ENCODE measurements at places on chromosomes 1 and 21.

- DNase-seq = no peak
Measured at GRCh38 chr1:97488530-97488929, 432.3 kb downstream of the DPYD start.

DNA sequence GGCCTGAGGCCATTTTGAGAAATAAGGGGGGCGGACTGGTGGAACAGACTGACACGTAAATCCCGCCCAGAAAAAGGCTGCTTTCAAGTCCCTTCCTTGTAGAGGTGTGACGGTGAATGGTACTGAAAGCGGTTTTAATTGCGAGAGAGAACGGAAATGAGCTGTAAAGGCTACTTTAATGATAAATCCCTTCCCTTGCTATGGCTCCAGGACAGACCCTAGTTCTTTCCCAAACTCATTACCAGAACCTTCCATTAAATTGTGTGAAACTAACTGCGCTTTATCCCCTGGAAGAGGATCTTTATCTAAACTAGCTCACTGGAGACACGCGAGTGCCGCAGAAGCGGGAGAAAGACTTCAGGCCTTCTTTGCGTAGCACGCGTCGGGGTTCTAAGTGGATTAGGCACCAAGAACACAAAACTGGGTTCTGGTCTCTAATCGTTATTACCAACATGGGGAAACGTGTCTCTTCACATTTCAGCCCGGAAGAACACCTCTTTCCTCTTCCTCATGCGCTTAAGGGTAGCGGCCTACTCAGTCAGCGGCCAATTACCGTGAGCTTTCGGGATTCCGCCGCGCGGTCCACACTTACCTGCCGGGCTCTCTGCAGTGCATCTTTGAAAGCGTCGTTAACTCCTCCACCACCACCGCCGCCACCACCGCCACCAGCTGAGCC lies 441 bp downstream of the FUBP1 start:
- DNase-seq = peak; percentile 84

- DNase-seq = no peak
Measured at GRCh38 chr1:182003025-182003725, 58.3 kb downstream of the ZNF648 start.

- DNase-seq = no peak
Measured at GRCh38 chr21:21396424-21396823, 398.2 kb downstream of the NCAM2 start.

- DNase-seq = peak; percentile 45
Measured at GRCh38 chr1:10733474-10734366, 62.7 kb downstream of the CASZ1 start.

DNA sequence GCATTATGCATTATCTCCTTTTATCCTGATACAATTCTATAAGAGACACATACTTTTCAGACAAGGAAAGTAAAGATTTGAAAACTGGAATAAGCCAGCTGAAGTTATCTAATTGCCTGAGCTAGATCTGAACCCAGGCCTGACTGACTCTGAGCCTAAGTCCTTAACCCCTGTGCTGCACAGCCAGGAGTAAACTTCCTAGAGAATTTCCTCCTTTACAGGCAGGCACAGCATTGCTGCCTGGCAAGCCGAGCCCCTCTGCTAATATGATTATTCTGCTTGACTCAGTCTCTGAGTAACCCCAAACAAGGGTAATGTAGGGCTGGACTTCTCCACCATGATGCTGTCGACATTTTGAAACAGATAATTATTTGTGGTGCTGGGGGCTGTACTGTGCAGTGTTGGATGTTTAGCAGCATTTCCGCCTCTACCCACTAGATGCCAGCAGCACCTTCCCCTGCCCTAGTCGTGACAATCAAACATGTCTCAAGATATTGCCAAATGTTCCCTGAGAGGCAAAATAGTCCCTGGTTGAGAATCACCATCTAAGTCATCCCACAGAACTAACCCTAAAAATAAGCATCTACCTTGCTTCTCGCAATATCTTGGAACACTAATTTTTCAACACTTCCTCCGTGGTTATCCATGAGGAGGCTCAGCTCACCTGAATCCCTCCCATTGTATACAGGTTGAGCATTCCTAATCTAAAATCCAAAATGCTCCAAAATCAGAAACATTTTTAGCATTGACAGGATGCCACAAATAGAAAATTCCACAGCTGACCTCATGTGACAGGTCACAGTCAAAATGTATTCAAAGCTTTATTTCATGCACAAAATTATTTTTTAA lies 18.5 kb downstream of the CAMK1G start:
- no peak for DNase-seq

DNA sequence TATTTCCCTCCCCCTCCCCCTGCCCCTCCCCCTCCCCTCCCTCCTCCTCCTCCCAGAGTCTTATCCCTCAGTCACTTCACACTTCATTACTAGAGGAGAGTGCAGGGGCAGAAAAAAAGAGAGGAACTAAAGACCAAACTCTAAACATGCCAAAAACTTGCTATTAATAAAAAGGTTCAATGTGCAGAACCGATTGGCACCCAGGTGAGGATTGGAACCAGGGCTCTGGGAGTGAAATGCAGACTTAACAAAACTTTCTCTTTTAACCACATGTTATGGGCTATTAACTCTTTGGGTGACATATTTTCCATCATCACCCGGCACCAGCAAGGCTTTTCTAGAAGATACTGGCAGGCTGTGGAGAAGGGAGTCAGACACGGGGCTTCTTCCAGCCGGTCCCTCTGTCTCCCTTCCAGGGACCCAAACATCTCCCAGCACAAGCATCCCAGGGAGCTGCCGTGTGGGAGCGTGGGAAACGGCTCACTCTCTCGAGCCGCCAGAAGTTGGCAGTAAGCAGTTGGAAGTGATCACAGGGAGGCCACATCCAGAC lies 13.6 kb downstream of the NID1 start:
- DNase-seq = no peak

DNA sequence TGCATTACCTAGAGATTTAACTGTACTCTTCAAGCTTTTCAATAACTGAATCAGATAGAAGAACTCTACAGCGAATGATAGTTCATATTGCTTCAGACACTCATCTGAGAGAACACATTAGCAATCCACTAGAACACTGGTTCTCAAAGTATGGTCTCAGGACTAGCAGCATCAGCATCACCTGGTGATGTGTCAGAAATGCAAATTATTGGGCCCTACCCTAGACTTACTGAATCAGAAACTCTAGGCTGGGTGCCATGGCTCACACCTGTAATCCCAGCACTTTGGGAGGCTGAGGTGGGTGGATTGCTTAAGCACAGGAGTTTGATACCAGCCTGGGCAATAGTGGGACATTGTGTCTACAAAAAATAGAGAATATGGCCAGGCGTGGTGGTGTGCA lies 24.9 kb upstream of the GLIS1 start:
- no peak for DNase-seq

- no peak for DNase-seq
Measured at GRCh38 chr1:193590102-193590501, 403.7 kb upstream of the B3GALT2 start.

DNA sequence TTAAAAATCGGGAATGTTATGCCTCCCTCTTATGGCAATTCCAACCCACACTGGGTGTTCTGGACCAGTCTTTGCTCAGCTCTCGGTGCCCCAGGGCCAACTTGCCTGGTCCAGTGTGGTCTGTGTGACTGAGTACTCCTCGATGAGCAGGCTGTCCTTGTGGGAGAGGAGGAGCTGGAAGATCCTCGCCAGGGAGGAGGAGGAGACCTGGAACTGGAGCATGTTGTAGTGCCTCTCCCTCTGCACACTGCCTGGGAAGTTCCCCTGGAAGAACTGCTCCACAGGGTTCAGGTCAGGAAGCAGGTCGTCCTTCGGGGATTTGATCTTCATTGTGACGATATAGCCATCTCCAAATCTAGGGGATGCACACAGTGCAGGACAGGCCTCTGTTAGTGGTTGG lies 88.5 kb upstream of the GCLM start:
- no peak for DNase-seq

GRCh38 chr1:20632386-20632785 lies 872 bp upstream of the PINK1 start:
- DNase-seq = no peak

- DNase-seq = no peak
Measured at GRCh38 chr1:56931686-56932085, 34.1 kb downstream of the C8B start.

DNA sequence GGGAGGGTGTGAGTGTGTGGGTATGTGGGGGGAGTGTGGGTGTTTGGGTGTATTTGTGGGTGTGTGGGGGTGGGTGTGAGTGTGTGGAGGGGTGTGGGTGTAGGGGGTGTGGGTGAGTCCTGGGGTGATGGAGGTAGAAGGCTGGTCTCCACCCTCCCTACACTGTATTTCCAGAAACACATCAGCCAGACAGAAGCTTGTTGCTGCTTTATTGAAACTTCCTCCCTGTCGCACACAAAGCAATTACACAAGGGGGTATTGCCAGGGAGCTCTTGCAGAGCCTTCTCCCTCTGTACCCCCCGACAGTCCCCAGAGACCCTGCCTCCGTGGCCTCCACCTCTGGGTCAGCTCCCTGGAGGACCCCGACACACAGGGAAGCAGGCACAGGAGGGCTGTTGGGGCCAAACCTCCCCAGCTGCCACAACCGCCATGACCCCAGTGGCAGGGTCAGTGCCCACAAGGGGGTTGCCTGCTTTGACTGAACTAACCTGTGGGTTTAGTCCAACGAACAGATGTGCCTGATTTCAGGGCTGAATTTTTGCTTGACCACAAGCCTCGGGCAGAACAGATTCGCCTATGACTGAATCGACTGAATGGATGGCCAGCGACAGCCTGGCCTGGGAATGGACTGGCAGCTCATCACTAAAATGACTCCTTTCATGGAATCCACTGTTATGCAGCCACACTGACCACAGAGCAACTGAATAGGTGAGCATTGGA lies 9.1 kb upstream of the MATN1 start:
- peak; percentile 56 for DNase-seq

DNA sequence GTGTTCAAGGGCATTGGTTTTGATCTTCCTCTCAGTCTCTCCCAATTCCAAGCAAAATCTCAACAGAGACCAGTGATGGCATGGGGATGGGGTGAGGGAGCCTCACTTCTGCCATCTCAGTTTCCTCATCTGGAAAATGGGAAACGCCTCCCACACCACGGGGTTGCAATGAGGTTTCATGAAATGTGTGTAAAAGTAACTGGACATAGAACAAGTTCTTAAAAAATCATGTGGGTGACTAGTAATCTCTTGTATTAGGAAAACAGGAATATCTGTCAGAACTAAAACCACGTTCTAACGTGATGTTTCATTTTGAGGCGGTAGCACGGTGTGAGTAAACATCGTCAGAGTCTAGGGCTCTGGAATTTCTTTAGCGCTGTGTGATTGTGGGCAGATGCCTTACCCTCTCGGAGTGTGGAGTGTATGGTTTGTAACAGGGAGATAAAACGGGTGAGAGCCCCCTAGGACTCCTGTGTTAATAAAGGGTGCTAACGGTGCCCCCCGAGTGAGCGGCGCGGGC lies 55.5 kb upstream of the DNAJC6 start:
- no peak for DNase-seq

DNA sequence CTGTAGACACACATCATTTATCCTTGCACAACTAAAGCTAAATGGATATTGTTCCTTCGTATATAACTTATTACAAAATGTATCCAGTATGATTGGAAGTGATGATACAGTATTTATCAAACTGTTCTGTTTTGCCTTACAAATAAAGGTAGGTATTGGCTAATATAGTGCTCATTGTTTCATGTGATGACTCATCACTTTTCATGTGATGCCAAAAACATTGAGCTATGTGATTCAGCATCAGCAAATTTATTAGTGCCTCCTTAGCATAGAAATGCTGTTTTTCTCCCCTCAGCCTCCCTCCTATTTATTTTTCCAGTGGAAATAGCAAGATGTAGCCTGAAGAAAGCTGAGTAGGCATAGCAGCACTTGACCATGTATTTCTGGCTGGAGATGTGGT lies 228.6 kb upstream of the LYPLAL1 start:
- no peak for DNase-seq

- DNase-seq = no peak
Measured at GRCh38 chr1:147283011-147283410, 40.5 kb downstream of the CHD1L start.

- no peak for DNase-seq
Measured at GRCh38 chr1:149846593-149847466, 52.5 kb upstream of the BOLA1 start.

DNA sequence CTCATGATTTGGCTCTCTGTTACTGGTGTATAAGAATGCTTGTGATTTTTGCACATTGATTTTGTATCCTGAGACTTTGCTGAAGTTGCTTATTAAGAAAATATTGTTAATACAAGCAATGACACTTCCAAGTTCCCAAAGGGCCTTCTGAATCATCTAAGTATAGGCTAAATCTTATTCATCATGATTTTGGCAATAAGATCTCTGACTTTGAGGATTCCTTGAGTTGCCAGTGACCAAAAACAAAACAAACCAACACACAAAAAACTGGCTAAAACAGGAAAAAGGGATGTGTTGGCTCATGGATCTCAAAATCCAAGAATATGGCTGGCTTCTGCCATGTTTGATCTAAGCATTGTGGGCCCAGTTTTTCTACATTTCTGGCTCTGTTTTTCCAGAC lies 163.4 kb downstream of the HHIPL2 start:
- no peak for DNase-seq

DNA sequence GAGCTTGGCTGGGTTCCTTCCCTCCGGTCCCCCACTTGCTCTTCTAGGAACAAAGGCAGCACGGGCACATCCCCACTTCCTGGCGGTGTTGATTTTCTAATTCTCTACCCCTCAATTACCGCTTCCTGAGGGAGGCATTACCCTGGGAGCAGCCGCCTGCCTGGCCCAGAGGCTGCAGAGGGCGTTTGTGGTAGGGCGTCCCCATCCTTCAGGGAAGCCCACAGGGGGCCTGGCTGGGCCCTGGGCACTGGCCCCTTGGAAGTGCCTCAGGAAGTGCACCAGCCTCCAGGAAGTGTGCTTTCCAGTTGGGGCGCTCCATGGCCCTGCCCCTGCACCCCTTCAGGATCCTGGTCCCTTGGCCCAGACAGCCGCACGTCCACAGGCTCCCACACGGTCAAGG lies 42.1 kb upstream of the CASZ1 start:
- no peak for DNase-seq

GRCh38 chr1:100607628-100608240 lies 69.8 kb downstream of the GPR88 start:
- DNase-seq = no peak

GRCh38 chr1:52604063-52604770 lies 2.0 kb downstream of the GPX7 start:
- no peak for DNase-seq

- no peak for DNase-seq
Measured at GRCh38 chr1:21899987-21900386, 37.1 kb downstream of the HSPG2 start.

DNA sequence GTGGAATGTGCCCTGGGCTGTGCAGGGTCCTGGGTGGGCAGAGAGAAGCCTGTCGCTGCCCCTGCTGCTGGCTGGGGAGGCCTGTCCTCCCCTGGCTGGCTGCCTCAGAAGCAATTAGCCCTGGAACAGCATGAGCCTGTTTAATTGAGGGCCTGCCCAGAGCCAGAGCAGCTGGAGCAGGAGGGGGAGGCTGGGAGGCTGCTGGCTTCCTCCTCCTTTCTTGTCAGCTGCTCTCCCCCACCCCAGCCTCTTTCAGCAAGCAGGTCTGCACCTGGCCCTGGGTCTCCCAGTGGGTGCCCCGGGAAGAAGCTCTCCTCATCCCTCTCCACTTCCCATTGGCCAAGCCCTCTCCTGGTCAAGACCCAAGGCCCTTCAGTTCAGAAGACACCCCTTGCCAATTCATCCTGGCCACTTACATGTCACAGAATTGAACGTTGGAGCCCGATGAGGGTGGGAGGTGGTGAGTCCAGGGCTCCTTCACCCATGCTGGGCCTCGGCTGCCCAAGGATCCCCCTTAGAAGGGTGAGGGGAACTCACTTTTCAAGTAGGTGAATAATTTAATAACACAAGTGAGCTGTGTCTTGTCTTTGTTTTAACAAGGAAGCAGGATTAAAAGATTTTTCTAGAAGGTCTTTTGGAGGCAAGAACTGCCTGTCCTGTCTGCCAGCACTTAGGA lies 13.2 kb downstream of the AMPD2 start:
- no peak for DNase-seq

All from stimulated activated naive B cell treated with anti-CD40 and anti-IgM and Interleukin-4, amounts not matched to agents 10 μg/mL and 1 μg/mL and 100 μg/mL, for 72 hours (primary cell).